ENCODE measurements at places on chromosomes 6 and 20. TPM values are rescaled to one million over a fixed set of nuclear protein-coding genes. Genes with fewer than 3 reads are reported as not detected.

LY6G6D gene
- not detected for total RNA-seq

WFDC12 gene
- not detected for total RNA-seq

NKAPL gene
- 0.57 TPM for total RNA-seq

IL17A gene
- total RNA-seq: not detected

ZSCAN23 gene
- 1.8 TPM for total RNA-seq

ABT1 gene
- total RNA-seq: 18.0 TPM

PKHD1 gene
- total RNA-seq: not detected

ANGPT4 gene
- total RNA-seq: not detected

All from vein endothelial cell (primary cell).